ENCODE measurements at places on chromosomes 1 and 21.

- DNase-seq, result no peak
These were observed 9.3 kb downstream of the TMCC2 start for GRCh38 chr1:205236951-205237475.

DNA sequence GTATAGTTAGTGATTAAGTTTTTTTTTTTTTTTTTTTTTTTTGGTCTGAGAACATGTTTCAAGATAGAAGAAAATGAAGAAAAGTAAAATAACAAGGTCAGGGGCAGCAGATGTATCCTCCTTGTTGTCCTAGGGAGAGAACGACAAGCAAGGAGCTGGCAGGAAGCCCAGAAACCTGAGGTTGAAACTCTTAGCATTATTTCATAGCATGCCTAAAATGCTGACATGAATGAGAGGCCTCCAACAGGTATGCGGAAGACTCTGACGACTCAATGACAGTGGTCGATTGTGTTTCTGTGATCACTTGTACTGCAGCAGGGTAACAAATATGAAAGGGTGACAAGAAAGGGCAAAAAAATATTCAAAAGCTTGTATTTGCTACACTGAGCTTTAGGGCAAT, 415.9 kb downstream of the PLA2G4A start:
- no peak for DNase-seq

GRCh38 chr1:151888972-151889570, 20.2 kb downstream of the THEM4 start:
- DNase-seq, result no peak

GRCh38 chr1:43910343-43910742, 23.3 kb upstream of the ARTN start:
- no peak for DNase-seq

DNA sequence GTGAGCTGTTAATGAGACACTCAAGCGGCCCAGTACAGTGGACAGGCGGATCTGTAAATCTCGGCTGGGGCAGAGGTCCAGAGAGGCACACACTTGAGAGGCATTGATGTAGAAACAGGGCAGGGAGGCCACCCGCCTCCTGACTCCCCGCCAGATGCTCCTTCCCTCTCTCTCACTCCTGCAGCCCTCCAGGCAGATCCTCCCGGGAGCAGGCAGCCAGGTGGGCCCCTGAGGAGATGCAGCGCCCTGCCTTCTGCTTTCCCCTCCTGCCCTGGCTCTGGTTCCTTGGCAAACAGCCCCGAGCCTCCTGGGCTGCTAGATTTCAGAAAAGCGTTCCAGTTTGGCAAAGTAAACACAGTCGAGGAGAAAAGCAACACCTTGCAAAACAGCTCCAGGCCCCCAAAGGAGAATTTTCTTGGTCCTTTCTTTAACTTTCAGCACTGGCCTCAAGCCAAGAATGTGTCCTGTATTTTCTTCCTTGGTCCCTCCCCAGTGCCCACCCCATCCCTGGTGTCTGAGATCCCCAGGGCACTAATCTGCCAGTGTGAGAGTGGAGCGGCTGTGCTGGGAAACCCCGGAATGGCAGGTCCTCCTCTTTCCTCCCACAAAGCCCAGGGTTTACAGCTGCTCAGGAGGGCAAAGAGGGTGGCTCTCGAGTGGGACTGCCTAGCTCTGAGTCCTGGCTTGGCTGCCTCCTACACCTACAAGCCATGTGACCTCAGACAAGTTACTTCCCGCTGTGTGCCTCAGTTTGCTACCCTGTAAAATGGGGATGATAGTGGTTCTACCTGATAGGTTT, 29.4 kb upstream of the IFNLR1 start:
- no peak for DNase-seq

- DNase-seq, result no peak
These were observed 340.9 kb downstream of the MATN1 start for GRCh38 chr1:30382496-30382895.

DNA sequence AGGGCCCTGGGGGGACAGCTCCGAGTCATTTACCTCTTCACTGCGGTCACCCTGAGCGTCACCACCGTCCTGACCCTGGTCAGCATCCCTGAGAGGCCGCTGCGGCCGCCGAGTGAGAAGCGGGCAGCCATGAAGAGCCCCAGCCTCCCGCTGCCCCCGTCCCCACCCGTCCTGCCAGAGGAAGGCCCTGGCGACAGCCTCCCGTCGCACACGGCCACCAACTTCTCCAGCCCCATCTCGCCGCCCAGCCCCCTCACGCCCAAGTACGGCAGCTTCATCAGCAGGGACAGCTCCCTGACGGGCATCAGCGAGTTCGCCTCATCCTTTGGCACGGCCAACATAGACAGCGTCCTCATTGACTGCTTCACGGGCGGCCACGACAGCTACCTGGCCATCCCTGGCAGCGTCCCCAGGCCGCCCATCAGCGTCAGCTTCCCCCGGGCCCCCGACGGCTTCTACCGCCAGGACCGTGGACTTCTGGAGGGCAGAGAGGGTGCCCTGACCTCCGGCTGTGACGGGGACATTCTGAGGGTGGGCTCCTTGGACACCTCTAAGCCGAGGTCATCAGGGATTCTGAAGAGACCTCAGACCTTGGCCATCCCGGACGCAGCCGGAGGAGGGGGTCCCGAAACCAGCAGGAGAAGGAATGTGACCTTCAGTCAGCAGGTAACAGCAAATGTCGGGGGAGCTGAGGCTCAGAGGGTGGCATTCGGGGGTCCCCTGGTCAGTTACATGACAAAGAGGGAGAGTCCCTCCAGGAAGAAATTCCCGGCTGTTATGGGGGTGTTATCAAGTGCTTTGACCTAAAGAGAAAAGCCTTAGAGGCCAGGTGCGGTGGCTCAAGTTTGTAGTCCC, 12.6 kb downstream of the SLC45A1 start:
- no peak for DNase-seq

DNA sequence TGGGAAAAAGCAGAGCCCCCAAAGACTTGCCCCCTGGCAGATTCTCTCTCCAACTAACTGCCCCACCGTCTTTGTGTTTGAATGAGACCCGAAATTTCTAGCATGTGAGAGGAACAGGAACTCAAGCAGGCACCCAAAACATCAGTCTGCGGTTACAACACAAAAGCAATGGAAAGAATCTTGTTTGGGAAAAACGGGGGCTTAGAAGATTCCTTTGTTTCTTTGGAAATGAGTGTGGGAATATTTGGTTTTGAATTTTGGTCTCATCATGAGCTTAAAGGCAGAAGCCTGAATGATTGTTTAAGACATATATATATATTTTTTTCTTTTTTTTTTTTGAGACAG, 188.9 kb upstream of the TMEM51 start:
- DNase-seq, result no peak
